ENCODE measurements at places on chromosomes 5 and 9.
A peak's percentile ranks its signal among the peaks of the same experiment; 100 is the strongest.

GRCh38 chr5:172749881-172750633, 20.9 kb downstream of the DUSP1 start:
- no peak for DNase-seq

- no peak for DNase-seq
Measured at GRCh38 chr9:114499528-114499927, 5.7 kb downstream of the WHRN start.

- no peak for DNase-seq
Measured at GRCh38 chr9:94286116-94286515, 27.0 kb downstream of the ZNF169 start.

DNA sequence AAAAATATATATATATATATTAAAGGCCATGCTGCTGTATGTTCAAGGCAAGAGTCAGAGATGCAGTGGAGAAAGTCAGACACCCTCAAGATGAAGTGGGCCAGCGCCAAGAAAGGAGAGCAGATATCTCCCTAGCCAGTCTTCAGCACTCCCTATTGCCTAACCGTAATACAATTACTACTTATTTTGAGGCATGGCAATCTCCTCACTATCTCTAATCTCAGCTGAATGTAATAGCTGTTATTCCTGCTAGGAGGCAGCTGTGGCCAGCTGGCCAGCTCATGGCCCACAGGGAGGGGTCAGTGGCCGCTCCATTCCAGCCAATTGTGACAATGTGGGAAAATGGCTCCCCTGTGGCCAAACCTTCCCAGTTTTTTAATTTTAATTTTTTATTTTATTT, 87.5 kb upstream of the FBXW11 start:
- no peak for DNase-seq

GRCh38 chr9:110623462-110624025, 44.0 kb upstream of the SVEP1 start:
- DNase-seq: peak; percentile 15

DNA sequence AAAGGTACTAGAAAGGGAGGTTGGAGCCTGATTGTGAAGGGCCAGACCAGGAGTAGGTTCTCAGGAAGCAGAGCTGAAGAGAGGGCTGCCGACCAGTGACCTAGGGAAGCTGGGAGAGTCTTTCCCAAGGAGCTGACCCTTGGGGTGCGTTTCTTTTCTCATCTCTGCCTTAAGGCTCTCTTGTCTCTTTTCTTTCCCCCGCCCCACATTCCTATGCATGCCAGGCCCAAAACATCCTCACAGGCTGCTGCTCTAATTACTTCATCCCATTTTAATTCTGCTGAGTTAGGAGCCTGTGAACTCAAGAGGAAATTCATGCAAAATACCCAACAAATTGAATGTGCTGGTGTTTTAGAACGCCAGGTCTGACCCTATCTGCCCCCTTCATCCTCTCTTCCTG, 46.9 kb upstream of the HSPA9 start:
- DNase-seq: no peak

GRCh38 chr5:175657593-175658271, at the start of gene HRH2:
Gene HRH2 (plus strand): TSS chr5:175658071. CDS start chr5:175683234, 25,163 bp downstream.
- DNase-seq: no peak

- DNase-seq: no peak
Measured at GRCh38 chr9:112531666-112532282, 45.1 kb downstream of the KIAA1958 start.

- no peak for DNase-seq
Measured at GRCh38 chr5:44387921-44388320, 1.3 kb downstream of the FGF10 start.

- no peak for DNase-seq
Measured at GRCh38 chr5:126636956-126637355, 36.2 kb downstream of the PHAX start.

GRCh38 chr9:5186416-5187169, 1.2 kb upstream of the INSL6 start:
- DNase-seq: peak; percentile 52

DNA sequence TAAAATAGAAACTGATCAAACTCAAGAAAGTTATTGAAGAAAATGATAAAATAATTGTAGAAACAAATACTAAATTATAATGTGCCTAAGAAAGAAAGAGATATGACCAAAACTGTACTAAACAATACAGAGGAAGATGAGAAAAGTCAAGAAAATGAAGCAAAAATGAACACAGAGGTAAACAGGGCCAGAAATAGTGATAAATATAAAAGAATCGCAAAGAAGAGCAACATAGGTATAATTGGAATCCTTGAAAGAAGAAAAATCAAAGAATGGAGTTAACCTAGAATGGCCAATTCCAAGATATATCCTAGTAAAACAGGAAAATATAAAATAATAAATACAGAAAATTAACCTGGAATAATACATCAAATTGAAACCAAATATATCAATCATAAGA, 69.6 kb downstream of the CSF2 start:
- no peak for DNase-seq

DNA sequence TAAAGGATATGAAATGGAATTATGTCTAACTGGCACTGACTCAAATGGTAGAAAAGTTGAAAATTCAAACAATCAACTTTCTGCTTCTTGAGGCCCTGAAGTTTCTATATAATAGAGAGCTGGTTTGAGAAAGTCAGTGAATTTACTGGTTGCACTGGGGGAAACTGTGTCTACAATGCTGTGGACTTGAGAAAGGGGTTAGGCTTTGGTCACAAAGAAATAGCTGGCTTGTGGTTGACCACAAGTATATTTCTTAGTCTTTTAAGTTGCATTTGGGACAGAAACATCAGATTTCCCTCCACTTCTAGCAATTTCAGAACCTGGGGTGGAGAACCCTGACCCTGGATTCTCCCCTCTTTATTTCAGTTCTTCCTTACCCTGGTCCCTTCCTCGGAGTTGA, 192.6 kb upstream of the ACTBL2 start:
- DNase-seq: no peak

- DNase-seq: no peak
Measured at GRCh38 chr5:35357973-35358372, 127.7 kb upstream of the PRLR start.

DNA sequence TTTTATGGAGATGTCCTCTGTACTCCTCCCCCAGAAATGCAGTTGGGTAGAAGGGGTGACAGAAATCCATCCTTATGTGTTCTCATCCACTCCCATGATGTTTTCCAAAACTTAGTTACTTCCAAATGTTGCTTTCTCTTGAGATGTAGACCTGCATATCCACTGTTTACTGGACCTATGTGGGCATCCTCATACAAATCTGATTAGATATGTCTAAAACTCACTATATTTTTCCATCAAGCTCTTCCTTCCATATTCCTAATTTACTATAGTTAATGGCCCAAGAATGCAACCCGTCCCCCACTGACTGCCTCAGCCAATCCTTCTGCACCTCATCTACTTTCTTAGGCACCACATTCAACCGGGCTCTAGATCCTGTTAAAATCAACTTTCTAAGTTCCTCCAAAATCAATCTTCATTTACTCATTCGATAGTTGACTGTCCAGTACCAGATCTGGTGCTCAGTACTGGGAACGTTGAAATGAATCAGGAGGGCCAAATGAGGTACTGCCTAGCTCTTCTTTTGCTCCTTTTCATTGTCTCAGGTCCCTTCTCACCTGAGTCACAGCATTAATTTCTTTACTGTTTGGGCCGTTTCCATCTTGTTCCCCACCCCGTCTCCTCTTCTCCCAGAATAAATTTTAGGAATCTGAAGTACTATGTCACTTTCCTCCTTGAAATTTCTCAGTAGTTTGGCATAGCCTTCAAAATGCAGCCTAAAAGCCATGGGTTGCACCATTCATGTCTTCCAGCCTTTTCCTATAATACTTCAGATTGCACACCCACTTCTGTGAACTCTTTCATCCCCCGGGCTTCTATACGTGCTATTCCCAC, 7.9 kb downstream of the PLK2 start:
- DNase-seq: no peak

DNA sequence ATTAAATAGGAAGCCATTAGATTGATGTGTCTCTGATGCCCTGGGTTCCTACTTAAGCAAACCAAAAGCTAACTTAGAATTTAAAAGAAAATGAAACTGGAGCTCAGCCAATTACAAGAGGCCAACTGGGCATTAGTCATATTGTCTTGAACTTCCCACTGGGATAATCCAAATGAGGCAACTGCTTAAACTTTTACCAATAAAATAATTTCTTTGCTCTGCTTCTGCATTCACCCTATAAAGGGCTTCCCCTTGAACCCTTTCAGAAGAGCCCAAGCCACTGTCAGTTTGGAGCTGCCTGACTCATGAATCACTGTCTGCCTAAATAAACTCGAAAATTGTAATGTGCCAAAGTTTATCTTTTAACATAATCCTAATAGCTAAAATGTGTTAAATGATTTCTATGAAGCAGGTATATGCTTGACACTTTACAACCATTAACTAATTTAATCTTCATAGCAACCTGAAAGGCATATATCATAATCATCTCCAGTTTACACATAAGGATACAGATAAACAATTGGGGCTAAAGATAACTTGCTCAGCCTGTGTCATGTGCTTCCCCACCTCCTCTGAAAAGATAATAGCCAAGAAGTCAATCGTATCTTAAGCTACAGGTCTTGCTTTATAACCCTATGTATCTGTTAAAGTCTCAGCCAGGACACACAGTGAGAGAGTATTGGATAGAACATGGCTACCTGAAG, 11.5 kb downstream of the GPR150 start:
- DNase-seq: no peak

DNA sequence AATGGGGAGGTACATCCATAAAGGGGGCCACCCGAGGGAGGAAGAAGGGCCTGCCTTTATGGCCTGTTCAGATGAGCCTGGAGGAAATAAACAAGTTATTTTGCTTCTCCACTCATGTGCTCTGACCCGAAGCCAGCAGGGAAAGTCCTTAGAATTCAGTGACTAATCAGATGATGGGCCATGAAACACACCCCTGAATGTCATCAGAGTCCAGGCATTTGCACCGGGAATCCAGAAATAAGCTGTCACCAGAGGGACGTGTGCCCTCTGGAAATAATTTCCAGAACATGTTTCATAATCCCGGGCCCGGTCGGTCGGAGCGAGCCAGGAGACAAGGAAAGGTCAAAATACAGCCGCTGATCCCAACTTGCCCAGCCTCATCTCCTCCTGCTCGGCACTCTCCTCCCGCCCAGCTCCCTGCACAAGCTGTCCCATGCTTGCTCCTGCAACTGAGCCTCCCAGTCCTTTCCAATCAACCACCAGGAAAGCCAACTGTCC, 73.6 kb upstream of the ZNF622 start:
- no peak for DNase-seq

DNA sequence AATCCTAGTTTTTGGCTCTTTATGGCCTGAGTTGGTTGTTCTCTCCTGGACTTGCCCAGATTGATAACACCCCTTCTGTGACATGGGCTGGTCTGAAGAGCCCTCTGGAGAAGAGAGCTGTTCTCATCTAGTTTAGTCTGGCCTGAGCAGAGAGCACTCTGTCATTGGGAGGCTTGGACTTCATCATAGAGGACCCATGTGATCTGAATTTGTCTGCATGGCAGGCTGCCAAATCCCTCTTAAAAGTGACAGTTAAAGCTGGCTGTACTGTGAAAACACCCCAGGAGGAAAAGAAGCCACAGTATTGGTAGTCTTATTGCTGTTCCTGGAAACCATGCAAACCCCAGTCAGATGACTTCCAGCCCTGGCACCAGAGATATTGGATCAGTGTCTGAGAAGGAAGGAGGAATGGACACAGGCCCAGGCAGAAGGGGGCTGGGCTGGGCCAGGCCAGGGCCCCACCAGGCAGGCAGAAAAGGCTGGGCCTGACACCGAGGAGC, 3.7 kb upstream of the WDR31 start:
- no peak for DNase-seq

DNA sequence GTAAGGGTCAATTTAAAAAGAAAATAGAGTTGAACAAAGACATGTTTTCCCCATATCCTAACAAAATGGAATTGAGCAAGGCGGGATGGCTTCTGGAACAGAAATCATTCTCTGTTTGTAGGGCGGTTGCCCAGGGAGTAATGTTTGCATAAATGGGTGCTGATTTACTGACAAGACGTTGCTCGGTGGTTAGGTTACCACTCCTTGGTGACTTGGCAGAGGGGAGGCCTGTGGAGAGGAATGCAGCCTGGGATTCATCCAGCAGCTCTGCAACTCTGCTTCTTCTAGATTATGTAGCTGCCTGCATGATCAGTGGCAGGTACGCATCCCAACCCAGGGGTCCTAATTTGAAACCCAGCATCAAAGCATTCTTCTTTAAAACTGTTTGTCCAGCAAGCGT, 200.2 kb downstream of the CFAP90 start:
- DNase-seq: peak; percentile 4

DNA sequence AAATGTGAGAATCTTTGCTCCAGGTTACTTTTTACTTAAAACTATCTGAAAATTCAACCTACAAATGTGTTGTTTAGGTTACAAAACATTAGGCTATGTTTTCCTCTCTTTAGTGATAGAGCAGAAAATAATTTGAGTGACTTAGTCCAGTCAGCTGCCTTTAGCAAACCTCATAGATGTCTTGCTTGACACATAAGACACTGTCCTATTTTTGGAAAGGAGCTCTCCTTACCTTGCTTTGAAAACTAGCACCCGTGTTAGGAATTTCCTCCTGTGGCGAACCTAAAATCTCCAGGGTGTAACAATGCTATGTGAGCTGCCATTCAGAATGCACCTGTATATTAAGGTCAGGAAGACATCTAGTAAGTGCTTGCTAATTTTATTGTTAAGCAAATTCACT, 221.2 kb upstream of the CD180 start:
- DNase-seq: no peak

DNA sequence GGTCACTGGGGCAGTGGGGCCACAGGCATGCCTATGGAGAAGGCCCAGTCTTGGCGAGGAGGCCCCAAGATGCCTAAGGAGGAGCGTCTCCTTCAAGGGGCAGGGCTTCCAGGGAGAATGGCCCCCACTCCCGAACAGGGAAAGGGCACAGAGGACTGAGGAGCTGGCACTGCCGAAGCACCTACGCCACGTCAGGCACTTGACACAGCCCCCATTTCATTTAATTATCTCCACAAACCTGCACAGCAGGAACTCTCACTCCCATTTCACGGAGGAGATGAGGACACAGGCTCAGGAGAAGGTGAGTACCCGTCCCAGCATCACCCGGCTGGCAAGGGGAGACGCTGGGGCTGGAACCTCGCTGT, 26.0 kb downstream of the EGR1 start:
- DNase-seq: no peak

DNA sequence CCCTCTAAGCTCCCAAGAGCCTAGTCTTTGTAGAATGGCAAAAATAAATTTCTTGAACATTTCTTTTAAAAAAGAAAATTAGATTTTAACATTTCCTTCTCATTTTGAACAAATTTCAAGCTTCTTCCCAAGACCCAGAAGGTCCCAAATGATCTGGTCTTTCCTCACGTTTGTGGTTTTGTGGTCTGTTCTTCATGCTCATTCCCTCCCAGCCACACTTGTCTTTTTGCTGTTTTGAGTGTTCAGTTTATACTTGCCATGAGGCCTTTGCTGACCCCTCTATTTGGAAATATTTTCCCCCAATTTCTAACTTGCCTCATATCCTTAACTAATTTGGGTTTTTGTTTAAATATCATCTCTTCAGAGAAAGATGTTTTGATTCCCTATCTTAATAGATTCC, 133.4 kb upstream of the PAPPA start:
- DNase-seq: no peak

- DNase-seq: no peak
Measured at GRCh38 chr5:74622122-74622521, 18.4 kb downstream of the ENC1 start.

Data from NCI-H526 treated with DMSO at 0.1 percent for 48 hours (cell line).